ENCODE measurements at places on chromosomes 6 and 20. TPM values are rescaled to one million over a fixed set of nuclear protein-coding genes. Genes with fewer than 3 reads are reported as not detected.
A peak's percentile ranks its signal among the peaks of the same experiment; 100 is the strongest.

OR12D3 gene
- total RNA-seq, result not detected

CFAP206 gene
- 0.22 TPM for total RNA-seq

DNA sequence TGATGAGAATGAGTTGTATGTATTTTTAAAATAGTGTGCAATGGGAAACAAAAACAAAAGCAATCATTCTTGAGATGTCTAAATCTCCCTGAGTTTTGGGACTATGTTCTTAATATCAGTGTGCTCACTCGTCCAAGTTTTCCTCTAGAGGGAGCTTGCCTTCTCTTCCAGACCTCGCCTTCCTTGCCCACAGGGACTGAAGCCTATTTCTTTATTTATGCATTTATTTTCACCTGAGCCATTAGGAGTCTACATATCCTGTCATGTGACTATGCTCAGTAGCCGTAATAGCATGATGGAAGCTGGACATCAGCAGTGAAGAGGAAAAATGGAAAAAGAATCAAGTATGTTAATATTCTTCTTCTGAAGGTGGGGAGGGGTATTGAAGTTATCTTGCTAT, 131.2 kb downstream of the SH3BGRL2 start:
- no peaks in the 10 kb centered on the region for H3K36me3 ChIP-seq
- no peaks in the 10 kb centered on the region for H3K27me3 ChIP-seq

GRCh38 chr20:9332791-9333479, 181.5 kb upstream of the LAMP5 start:
- no peaks in the 10 kb centered on the region for H3K36me3 ChIP-seq
- no peak overlapping the region for H3K4me3 ChIP-seq
- H3K27ac ChIP-seq, result no peak overlapping the region
- no peaks in the 10 kb centered on the region for H3K27me3 ChIP-seq
- H3K4me1 ChIP-seq, result no peaks in the 10 kb centered on the region

GRCh38 chr20:2873747-2874041, 413 bp downstream of the PTPRA start:
- peak; percentile 81 for DNase-seq
- peak overlapping the region; percentile 93 for H3K4me3 ChIP-seq
- peaks cover 26% of the 10 kb centered on the region for H3K27me3 ChIP-seq
- peak overlapping the region; percentile 40 for H3K27ac ChIP-seq
- H3K4me1 ChIP-seq, result peaks cover 36% of the 10 kb centered on the region

- no peak for DNase-seq
- H3K4me1 ChIP-seq, result peaks cover 49% of the 10 kb centered on the region
- no peak overlapping the region for H3K27ac ChIP-seq
- no peak overlapping the region for H3K4me3 ChIP-seq
- H3K27me3 ChIP-seq, result peaks cover 19% of the 10 kb centered on the region
These were observed 14.6 kb downstream of the GATA5 start for GRCh38 chr20:62461157-62461556.

- no peaks in the 10 kb centered on the region for H3K27me3 ChIP-seq
- no peaks in the 10 kb centered on the region for H3K36me3 ChIP-seq
- H3K4me3 ChIP-seq, result no peak overlapping the region
- H3K4me1 ChIP-seq, result no peaks in the 10 kb centered on the region
- no peak overlapping the region for H3K27ac ChIP-seq
These were observed 65.0 kb downstream of the ID4 start for GRCh38 chr6:19902201-19902600.

ADGRG6 gene
- 12.1 TPM for total RNA-seq

HELZ2 gene
- 5.8 TPM for total RNA-seq

DNA sequence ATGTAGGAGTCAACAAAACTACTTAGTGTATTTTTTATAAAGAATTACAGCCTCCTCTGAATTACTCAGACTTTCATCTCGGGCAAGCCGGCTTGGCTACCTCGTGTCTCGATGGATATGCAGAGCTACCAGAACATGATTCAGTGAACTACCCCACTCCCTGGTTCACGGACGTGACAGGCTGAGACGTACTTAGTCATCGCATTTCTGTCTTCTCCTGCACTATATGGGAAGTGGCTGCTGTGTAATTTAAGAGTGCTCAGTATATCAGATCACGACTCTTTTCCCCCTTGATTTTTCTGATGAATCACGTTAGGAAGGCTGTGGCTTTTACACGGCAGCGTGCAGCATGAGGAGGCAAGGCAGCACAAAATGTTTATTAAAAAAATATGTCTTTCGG, 302.7 kb upstream of the ZFP64 start:
- no peak overlapping the region for H3K4me3 ChIP-seq
- no peak overlapping the region for H3K27ac ChIP-seq
- H3K36me3 ChIP-seq, result no peaks in the 10 kb centered on the region
- no peaks in the 10 kb centered on the region for H3K27me3 ChIP-seq

- no peaks in the 10 kb centered on the region for H3K27me3 ChIP-seq
- DNase-seq, result peak; percentile 59
- H3K27ac ChIP-seq, result no peak overlapping the region
- H3K4me3 ChIP-seq, result no peak overlapping the region
- H3K4me1 ChIP-seq, result no peaks in the 10 kb centered on the region
These were observed 34.0 kb upstream of the FOXO3 start for GRCh38 chr6:108526739-108527174.

- no peak overlapping the region for H3K27ac ChIP-seq
- peaks cover 16% of the 10 kb centered on the region for H3K4me1 ChIP-seq
- peaks cover 24% of the 10 kb centered on the region for H3K36me3 ChIP-seq
- no peaks in the 10 kb centered on the region for H3K27me3 ChIP-seq
- no peak overlapping the region for H3K4me3 ChIP-seq
- peak; percentile 42 for DNase-seq
These were observed 106.3 kb downstream of the SLC23A2 start for GRCh38 chr20:4894981-4895381.

- no peaks in the 10 kb centered on the region for H3K4me1 ChIP-seq
- DNase-seq, result no peak
- H3K27me3 ChIP-seq, result no peaks in the 10 kb centered on the region
- no peak overlapping the region for H3K27ac ChIP-seq
These were observed 29.9 kb upstream of the HMGA1 start for GRCh38 chr6:34206726-34207125.

DNA sequence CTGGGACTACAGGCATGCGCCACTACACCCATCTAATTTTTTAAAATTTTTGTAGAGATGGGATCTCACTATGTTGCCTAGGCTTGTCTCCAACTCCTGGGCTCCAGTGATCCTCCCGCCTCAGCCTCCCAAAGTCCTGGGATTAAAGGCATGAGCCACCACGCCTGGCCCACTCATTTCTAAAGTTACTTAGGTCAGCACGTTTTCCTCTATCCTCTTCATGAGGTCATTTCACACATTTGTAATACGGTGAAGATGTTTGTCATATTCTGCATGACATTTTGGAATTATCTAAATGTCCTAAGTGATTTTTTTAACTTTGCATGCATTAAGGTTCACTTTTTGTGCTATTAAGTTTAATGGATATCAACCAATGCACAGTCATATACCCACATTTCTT, 11.9 kb upstream of the SOX12 start:
- H3K4me1 ChIP-seq, result peaks cover 22% of the 10 kb centered on the region
- no peak overlapping the region for H3K4me3 ChIP-seq
- no peak overlapping the region for H3K27ac ChIP-seq
- H3K27me3 ChIP-seq, result no peaks in the 10 kb centered on the region
- DNase-seq, result no peak

DNA sequence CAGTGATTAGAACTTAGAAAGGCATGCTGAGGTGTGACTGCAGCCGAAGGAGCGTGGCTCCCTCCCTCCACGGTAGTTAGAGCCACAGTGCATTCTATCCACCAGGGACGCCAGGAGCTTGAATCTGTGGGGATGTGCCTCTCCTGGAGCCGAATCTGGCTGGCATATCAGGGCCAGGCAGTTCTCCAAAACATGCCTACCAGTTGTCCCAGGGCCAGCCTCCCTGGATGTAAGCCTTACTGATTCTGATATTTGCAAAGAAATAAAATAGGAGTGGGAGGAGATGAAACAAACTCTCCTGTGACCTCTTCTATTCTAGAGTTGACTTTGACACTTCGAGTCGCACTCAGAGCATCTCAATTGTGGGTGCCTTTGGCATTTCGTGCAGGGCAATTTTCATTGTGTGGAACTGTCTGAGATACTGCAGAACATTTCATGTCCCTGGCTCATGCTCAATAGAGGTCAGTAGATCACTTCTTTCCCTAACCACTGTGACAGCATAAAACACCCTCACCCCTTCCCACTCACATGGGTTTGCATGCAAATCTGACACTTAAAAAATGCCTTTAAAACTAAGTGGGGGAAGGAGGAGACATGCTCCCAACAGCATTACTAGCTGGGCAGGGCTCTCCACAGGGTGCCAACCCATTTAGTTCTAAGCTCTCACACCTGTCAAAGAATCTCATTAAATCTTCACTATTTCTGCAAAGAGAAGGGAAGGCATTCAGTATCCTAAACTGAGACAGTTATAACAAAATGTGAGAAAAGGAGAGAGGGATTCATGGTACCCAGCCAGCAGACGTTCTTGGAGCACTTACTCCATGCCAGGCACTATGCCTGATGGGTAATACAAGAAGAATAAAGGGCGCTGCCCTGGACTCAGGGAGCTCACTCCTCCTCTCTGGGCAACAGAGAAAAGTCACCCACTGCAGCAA, 378.9 kb downstream of the PREX1 start:
- H3K27me3 ChIP-seq, result peaks cover 48% of the 10 kb centered on the region
- no peak overlapping the region for H3K27ac ChIP-seq
- H3K4me3 ChIP-seq, result no peak overlapping the region

GRCh38 chr6:4381381-4381780, 246.0 kb upstream of the ECI2 start:
- DNase-seq, result peak; percentile 61
- H3K36me3 ChIP-seq, result no peaks in the 10 kb centered on the region
- H3K27ac ChIP-seq, result peak overlapping the region; percentile 69
- peaks cover 6% of the 10 kb centered on the region for H3K4me1 ChIP-seq
- no peak overlapping the region for H3K4me3 ChIP-seq
- no peaks in the 10 kb centered on the region for H3K27me3 ChIP-seq

DNA sequence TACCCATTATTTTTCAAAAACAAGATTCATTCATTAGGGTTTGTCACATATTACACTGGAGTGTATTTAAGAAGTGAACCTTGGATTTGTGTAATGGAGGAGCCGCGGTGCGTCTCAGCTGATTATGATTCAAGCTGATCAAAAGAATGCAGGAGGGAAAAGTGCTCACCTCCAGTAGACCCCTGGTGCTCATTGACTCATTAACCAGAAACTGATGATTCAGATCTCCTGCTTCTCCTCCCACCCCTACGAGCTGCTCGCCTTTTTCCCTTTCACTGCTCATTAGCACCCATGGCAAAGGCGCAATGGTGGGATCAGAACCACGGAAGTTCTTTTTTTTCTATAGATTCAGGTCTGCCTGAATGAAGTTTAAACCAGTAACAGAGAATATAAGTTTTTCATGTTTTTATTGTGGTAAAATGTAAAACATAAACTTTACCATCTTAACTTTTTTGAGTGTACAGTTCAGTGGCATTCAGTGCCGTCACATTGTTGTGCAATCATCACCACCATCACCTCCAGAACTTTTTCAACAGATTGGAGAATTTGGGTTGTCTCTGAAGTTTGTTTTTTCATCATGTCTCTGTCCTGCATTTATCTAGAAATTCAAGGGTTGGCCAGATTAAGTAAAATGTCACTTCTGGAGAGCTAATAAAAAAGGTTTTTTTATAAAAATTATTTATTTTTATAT, 101.6 kb downstream of the LINC00237 start:
- H3K27me3 ChIP-seq, result peaks cover 2% of the 10 kb centered on the region
- no peak overlapping the region for H3K27ac ChIP-seq
- H3K4me3 ChIP-seq, result no peak overlapping the region
- no peaks in the 10 kb centered on the region for H3K4me1 ChIP-seq
- no peaks in the 10 kb centered on the region for H3K36me3 ChIP-seq

DNA sequence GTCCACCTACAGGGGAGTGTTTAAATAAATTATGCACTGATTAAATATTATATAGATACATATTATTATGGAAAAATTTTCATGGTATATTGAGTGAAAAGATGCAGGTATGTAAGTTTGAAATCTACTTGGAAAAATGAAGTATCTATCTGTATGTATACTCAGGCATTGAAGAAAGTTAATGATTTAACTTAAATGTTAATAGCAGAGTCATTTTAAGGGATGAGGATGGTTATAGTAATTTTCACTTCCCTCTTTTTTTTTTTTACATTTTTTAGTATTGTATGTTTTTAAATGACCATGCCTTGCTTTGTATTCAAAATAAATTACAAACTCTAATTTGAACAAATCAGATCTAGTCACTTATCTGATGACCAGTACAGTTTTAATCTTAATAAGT, 43.2 kb upstream of the NOTCH4 start:
- no peak for DNase-seq
- no peaks in the 10 kb centered on the region for H3K27me3 ChIP-seq

GRCh38 chr6:25318589-25318988, 39.4 kb downstream of the CARMIL1 start:
- no peaks in the 10 kb centered on the region for H3K36me3 ChIP-seq
- no peaks in the 10 kb centered on the region for H3K4me1 ChIP-seq
- no peak overlapping the region for H3K27ac ChIP-seq
- no peak overlapping the region for H3K4me3 ChIP-seq

LAMA4 gene
- total RNA-seq, result 219 TPM

LPA gene
- total RNA-seq, result not detected

GRCh38 chr6:127550403-127550802, 26.6 kb upstream of the C6orf58 start:
- no peak overlapping the region for H3K27ac ChIP-seq
- H3K27me3 ChIP-seq, result no peaks in the 10 kb centered on the region
- H3K4me1 ChIP-seq, result no peaks in the 10 kb centered on the region
- DNase-seq, result no peak
- H3K36me3 ChIP-seq, result no peaks in the 10 kb centered on the region

- no peak overlapping the region for H3K4me3 ChIP-seq
- peak overlapping the region; percentile 67 for H3K27ac ChIP-seq
- H3K27me3 ChIP-seq, result no peaks in the 10 kb centered on the region
- no peaks in the 10 kb centered on the region for H3K36me3 ChIP-seq
- H3K4me1 ChIP-seq, result peaks cover 59% of the 10 kb centered on the region
These were observed 96.8 kb downstream of the ANKRD60 start for GRCh38 chr20:58131551-58132142.

MATN4 gene
- 0.58 TPM for total RNA-seq

TRAPPC3L gene
- total RNA-seq, result 0.09 TPM

DNA sequence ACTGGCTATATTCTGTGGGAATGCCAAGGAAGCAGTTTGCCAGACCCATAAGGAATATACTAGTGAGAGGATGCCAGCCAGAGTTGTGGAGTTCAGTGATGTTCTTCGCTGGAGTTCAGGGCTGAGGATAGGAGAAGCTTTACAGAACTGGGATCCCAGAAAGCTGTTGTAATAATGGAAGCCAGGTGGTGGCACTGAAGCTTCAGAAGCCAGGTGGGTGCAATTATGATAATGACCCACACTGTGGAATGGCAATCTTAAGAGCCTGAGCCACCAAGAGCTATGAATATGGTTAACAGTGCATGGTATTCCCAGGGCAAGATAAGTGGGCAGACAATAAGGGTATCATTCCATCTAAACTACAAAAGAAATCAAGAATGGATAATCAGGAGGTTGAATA, 25.1 kb upstream of the ENPP1 start:
- H3K27me3 ChIP-seq, result no peaks in the 10 kb centered on the region
- no peak overlapping the region for H3K27ac ChIP-seq
- H3K4me1 ChIP-seq, result peaks cover 14% of the 10 kb centered on the region
- no peak for DNase-seq
- no peak overlapping the region for H3K4me3 ChIP-seq

- H3K36me3 ChIP-seq, result no peaks in the 10 kb centered on the region
- peak; percentile 75 for DNase-seq
- no peak overlapping the region for H3K4me3 ChIP-seq
- H3K27ac ChIP-seq, result no peak overlapping the region
- H3K4me1 ChIP-seq, result no peaks in the 10 kb centered on the region
These were observed 78.7 kb upstream of the IFNGR1 start for GRCh38 chr6:137297887-137298286.

GRCh38 chr20:49549801-49550551, 18.0 kb downstream of the PTGIS start:
- H3K27me3 ChIP-seq, result no peaks in the 10 kb centered on the region
- peak; percentile 81 for DNase-seq
- peaks cover 12% of the 10 kb centered on the region for H3K4me1 ChIP-seq
- peaks cover 30% of the 10 kb centered on the region for H3K36me3 ChIP-seq
- H3K27ac ChIP-seq, result peak overlapping the region; percentile 70
- H3K4me3 ChIP-seq, result no peak overlapping the region
